ENCODE measurements at places on chromosomes 4 and X.

DNA sequence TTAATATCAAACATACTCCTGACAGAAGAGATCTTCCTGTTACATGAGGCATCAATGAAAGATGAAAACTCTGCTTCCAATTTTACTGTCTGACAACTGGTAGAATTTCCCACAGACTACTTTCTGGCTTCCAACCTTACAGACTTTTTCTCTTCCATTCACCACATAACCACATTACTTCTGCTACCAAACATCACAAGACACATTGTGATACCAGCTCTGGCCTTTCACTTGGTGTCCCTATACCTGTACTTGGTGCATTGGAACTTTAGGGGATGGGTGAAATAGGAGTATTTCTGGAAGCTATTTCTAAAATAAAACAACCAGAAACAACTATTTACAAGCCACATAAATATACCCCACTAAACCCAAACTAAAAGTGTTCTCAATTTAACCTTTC is 20.5 kb downstream of the AMTN start:
- DNase-seq = no peak

DNA sequence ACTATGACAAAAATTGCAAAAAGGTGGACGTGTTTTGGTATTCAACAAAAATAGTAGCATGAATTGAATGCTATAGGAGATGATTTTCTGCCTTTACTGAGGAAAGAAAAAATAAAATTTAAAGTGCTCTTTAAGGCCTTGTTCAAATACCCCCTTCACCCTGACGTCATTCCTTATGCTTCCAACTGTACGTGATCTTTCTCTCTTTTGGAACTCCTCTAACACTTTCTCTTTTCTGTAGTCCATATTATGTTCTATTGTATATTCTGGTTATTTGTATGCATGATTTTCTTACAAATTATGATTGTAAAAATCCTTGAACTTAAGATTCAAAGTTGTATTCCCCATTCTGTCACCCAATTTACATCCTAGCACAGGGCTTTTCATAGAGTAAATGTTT is 100.5 kb downstream of the POU4F2 start:
- no peak for DNase-seq

DNA sequence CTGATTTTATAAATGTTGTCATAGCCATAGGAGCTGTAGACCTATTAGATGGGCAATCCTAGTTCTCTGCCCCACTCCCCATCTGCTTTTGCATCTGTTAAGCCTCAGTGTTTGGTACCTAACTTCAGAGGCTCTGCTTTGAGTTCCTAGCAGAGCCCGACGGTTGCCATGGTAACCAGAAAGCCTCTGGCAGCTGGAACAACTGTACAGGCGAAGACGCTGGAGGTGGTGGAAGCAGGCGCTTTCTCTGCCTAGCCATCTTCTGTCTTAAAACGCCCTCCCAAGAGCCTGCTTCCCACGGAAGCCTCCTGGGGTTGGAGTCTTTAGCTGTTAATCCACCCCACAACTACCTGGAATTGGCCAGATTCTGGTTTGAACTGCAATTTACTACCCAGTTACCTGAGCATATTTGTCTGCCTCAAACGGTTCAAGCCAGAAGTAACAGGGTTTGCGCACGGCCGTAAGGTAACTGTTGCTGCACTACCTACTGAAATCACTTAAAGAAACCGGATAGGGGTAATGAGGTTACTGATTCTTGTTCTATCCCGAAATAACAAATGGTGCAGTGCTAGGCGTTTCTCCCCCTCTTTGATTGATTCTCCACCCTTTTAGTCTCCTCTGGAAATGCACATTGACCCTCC is 1.0 kb upstream of the GABRG1 start:
- no peak for DNase-seq

GRCh38 chr4:136277741-136278140 is 1254.6 kb downstream of the PCDH18 start:
- no peak for DNase-seq

- DNase-seq = no peak
Measured at GRCh38 chr4:108644237-108644636, 6.2 kb upstream of the OSTC start.

GRCh38 chr4:31851946-31852345 is 1131.8 kb downstream of the PCDH7 start:
- no peak for DNase-seq

DNA sequence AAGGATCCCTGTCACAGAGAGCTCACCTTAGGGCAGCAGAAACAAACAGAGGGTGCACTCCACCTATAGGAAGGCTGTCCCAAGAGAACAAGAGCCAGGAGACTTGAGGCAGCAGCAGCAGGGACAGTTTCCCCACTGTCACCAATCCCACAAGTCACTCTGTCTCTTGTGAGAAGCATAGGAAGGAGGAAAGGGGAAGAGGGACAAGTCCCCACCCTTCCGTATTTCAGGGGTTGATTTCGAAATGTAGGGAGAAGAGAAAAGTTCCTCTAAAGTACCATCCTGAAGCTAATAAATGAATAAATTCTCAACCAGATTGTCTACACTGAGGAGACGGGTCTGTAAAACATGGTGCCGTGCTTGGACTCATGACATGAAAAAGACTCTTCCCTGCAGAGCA is 9.5 kb upstream of the TLR8 start:
- DNase-seq = no peak

DNA sequence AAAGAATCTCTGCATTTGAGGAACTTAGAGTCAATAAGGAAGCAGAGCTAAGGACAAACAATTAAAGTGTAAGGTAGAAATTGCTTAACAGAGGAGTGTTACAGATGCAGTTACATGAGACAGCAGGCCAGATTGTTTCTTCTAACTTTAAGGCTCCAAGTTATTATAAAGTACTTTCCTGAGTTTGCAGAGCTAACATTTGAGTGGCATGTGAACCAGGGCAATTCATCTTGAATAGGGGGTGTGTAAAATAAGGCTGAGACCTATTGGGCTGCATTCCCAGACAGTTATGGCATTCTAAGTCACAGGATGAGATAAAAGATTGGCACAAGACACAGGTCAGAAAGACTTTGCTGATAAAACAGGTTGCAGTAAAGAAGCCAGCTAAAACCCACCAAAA is 7.6 kb upstream of the LNX1 start:
- no peak for DNase-seq

DNA sequence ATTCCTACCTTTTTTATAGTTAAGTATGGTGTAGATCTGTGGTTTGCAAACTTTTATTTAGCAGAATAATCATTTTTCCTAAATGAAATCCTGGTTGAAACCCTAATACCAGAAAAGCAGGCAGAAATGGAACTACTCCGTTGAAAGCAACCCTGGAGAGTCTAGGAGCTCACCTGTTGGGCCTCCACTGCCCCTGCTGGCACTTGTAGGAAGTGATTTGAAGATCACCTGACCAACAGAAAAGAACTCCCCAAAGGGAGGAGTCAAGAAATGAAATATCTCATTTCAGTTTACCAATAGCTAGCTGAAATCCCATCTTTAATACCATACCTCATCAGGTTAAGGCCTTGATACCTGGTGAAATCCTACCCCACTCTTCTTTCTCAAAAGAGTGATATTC is 277.1 kb downstream of the KLHL13 start:
- peak; percentile 1 for DNase-seq

DNA sequence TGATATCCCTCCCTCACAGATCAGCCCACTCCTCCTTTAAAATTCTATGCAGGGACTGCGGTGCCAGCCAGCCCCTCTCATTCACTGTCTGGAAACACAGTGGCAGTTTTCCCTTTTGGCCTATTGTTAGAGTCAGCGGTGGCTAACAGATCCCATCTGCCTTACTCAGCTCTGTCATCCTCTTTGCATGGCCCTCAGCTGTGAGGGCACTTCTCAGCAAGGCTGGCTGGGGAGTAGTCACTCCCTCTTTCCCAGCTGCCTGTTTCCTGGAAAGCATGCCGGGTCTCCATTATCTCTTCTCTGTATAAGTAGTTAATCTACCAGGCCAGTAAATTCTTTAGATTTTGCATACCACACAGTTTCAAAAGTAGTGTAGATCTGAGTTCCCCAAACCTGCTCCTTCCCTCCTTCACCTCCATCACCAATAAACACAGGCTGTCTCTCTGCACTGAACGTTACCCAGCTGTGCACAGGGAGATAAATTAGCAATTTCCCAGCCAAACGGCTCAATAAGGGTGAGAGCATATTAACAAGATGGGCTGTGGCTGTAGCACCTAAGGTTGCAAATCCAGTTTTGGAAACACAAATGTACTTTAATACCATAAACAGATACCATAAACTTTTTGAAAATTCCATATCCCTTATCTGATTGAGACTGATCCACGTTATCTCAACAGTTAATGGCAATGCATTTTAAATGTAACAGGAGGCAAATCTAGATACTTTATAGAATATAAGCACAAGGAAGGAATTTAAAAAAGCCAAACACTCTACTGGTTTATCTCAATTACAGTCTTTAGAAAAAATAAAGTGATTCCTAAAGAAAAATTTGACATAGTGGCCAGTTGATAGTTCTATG is 229.3 kb downstream of the ANKRD50 start:
- DNase-seq = no peak

- no peak for DNase-seq
Measured at GRCh38 chr4:86561256-86561655, 32.9 kb upstream of the PTPN13 start.

DNA sequence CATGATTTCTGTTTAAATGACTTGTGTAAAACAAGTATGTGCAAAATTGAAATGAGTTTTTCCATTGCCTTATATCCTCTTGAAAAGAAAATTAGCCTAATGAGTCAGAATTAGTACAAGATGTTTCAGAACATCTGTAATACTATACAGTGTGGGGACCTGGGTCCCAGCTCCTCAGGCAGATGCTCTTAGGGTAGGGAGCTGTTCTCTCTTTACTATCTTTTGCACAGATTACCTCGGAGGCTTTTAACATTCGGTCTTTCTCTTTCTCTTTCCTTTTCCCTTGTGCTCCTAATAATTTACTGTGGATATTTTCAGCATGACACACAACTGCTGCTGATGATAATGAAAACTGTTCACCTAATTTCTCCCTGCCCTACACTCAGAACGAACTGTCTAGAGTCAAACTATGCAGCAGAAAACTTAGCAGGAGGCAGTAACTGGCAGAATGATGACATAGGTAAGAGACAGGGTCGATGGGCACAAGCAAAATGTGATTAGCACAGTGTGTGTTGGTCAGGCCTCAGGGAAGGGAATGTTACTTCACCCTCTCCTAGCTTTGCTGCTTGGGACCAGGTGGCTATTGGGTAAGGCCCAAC is 455.3 kb downstream of the PDHA2 start:
- DNase-seq = no peak

DNA sequence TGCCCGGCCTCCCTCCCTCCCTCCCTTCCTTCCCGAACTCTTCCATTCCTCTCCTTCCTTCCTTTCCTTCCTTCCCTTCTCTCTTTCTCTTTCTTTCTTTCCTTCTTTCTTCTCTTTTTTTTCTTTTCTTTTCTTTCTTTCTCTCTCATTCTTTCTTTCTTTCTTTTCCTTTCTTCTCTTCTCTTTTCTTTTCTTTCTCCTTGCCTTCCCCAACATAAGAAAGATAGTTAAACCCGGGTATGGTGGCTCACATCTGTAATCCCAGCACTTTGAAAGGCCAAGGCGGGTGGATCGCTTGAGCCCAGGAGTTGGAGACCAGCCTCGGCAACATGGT is 25.4 kb downstream of the NSD2 start:
- DNase-seq = no peak

DNA sequence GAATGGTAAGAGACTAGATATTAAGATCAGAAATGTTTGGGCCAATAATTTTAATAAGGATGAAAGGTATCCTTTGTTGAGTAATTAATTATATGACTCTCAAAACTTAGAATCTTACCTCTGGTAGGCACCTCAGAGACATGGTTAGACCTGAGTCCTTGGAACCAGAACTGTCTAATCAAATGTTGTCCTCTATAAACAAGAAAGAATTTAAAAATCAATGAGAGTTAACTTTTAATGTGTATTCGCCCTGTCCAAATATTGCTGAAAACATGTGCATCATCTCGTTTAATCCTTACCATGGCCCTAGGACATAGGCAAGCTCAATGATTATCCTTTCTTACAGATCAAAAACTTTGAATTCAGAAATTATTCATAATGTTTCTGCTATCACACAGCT is 24.0 kb upstream of the NUDT11 start:
- DNase-seq = no peak

- DNase-seq = peak; percentile 1
Measured at GRCh38 chrX:41621222-41621723, 67.5 kb upstream of the GPR34 start.

- DNase-seq = no peak
Measured at GRCh38 chr4:101200561-101200960, 146.8 kb downstream of the PPP3CA start.

DNA sequence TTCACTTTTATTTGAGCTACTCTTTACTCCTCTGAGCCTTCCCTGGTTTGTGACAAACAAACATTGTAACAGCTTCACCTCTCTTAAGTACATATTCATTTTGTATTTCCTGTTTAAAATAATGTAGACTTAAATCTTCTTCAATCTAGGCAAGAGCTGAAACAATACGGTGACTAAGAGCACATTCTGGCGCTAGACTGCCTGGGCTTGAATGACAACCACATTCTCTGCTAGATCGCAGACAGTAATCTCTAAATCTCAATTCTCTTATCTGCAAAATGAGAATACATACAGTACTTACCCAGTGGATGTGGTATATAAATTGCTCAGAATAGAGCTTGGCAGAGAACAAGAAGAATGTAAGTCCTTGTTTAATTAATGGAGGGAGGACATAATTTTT is 144.8 kb downstream of the ARAP2 start:
- no peak for DNase-seq

GRCh38 chr4:32601848-32602247 is 1881.7 kb downstream of the PCDH7 start:
- no peak for DNase-seq

DNA sequence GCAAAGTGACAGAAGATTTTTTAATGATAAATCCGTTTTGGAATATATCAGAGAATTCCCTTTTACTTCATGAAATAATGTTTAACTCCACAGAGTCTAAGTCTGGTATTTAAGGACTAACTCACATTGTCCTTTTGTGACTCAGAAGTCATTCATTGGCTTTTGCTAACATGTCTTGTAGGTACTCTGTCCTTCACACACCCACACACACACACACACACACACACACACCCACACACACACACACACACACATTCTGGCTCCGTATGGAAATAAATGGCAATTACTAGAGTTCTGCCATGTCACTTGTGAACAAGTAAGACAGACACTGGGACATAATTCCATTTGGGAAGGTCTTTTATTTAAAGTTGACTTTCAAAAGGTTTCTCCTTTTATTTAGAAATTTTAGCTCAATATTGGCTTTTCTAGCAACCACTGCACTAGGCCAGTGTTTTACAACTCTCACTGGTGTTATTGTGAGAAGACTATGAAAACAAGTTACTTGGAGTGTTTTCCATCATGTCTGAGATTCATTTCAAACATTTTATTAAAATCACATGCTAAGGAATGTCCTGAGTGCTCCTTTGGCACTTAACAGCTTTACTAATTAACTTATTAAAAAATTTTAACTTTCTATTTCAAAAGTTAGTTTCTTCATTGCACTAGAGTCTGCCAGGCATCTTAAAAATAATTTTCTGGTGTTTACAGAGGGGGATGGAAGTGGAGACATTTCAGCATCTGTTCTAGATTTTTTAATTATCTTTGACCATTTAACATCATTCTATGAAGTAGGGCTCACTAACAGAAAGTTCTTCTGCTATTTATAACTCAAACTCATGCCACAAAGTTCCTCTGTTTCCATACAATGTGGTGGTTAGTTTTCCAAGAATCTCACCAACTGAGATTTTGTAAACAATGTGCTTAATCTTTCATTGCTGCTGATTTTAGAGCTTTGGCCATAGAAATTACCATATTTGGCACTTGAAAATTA is 240.3 kb upstream of the GPC4 start:
- no peak for DNase-seq

GRCh38 chrX:12966151-12966550 is 8.8 kb upstream of the TMSB4X start:
- DNase-seq = no peak
